ENCODE measurements at places on chromosomes 3 and 15.

DNA sequence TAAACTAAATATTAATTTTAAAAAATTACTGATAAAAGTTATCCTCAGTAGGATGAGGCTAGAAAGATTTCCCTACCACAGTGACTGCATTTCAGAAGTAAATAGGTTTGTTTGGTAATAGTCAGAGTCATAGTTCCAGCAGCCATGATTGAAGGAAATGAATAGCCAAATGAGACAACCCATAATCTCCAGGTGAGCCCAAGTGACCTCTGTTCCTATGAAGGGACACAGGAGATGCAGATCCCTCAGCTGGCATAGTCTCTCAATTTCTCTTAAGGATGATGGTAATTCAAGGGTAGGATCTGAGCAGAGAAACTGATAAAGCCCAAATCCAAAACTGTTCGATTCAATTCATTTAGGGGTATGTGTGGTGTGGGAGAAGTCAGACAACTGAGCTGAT is 461.8 kb downstream of the RAP2B start:
- DNase-seq, result no peak

DNA sequence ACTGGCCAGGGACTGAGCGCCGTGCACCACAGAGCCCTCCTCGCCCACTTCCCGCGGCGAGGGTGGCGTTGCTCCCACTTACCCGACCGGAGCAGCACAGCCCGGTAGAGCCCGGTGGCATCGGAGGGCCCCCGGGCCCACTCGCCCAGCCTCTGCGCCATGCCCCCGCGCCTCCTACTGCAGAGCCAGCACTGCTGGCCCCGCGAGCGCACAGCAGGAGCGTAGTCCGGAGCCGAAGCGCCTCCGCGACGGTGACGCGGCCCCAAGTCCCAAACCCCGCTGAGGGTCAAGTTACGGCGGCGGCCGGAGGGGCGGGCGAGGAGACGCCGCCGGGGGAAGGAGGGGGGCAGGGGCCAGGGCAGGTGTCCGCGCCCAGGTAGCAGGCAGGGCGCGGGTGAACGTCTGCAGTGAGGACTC is 9.6 kb upstream of the FAM107A start:
- DNase-seq, result no peak

DNA sequence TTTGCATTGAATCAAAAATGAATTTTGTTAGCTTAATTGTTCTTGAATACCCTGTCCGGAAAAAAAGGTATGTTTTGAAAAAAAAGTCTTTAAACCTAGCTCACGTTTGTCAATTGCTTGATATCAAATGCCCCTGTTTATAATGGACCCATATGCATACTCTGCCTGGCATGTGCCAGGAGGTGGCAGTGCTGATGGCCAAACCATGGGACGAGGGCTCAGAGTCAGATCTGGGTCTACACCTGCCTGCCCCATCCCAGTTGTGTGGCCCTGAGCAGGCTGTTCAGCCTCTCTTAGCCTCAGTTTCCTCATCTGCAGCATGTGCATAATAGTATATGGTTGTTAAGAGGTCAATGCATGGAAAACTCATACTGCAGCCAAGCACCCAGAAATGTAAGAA is 38.8 kb downstream of the PRKCD start:
- DNase-seq, result no peak

- no peak for DNase-seq
These were observed 464.1 kb downstream of the NTRK3 start for GRCh38 chr15:87792250-87793040.

- no peak for DNase-seq
These were observed 179.9 kb upstream of the C2CD4B start for GRCh38 chr15:62344806-62345539.

DNA sequence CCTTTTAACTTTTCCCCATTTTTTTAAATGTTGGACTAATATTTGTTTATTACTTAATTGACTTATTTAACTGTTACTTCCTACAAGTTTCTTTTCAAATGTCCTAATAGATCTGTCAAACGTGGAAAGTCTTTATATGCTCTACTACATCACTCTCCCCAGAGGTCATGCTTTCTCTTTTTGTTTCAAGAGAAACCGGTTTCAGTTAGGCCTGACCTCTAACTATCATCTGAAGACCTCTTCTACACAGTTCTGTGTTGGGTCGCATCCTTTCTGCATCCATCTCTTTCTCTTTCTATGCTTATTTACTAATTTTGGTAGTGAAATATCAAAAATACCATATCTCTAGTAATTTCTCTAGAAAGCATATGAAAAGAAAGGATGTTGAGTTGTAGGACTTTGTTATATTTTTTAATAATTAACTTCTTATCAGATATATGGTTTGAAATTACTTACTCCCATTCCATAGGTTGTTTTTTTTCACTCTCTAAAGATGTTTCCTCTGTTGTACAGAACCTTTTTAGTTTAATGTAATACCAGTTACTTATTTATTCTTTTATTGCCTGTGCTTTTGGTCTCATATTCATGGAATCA is 781.2 kb upstream of the ARPP21 start:
- DNase-seq, result no peak

DNA sequence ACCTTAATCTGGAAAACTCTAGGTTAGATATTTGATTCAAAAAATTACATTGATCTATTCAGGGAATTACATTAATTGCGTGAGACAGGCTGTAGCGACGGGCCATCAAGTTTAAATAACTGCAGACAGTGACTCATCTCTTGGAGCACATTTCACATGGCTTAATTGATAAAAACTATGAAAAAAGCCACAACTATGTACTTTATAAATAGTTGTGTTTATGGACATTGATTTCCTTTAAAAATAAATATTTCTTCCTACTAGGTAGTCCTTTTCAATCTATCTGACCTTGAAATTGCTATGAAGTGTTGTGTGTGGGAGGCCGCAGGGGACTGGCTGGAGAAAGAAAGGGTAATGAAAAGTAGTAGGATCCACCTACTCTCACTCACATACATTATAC is 157.8 kb downstream of the IL1RAP start:
- no peak for DNase-seq

DNA sequence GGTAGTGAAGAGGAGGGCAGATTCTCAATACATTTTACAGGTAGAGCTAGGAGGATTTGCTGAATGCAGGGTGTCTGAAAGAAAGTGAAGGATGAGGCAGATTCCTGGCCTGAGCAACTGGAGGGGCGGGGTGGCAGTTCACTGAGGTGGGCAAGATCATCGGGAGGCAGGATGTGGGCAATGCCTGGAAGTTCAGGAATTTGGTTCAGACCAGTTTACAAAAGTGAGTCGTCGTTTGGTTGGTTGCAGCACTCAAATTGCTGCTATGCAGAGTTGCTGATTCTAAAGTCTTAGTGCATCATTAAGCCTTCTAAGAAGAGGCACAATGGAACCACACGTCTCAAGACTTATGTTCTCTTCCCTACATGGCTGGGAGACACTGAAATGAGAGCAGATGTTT is 134.0 kb downstream of the MFSD1 start:
- DNase-seq, result no peak

- DNase-seq, result no peak
These were observed 99.8 kb downstream of the MECOM start for GRCh38 chr3:169563775-169564059.

- no peak for DNase-seq
These were observed 2.0 kb downstream of the ISLR start for GRCh38 chr15:74175271-74176191.

GRCh38 chr3:47001731-47002170 is 22.3 kb downstream of the NBEAL2 start:
- no peak for DNase-seq

GRCh38 chr3:69819282-69819681 is 80.0 kb downstream of the MITF start:
- no peak for DNase-seq

DNA sequence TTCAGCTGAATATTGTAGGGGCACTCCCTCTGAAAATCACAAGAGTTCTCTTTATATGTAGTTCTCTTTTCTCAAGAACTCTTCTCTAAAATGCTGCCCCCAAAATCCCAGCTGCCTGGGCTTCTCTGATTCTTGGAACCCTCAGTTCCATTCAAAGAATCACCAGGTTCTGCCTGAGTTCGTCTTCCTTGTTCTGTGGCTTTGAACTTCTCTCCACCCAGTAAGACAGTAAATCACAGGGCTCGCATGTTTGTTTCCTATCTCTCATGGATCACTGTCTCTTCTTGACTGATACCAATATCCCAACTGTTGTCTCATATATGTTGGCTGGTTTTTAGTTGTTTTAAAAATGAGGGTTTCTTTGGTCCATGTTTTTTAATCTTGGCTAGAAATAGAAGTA is 359.5 kb upstream of the CBLB start:
- no peak for DNase-seq

DNA sequence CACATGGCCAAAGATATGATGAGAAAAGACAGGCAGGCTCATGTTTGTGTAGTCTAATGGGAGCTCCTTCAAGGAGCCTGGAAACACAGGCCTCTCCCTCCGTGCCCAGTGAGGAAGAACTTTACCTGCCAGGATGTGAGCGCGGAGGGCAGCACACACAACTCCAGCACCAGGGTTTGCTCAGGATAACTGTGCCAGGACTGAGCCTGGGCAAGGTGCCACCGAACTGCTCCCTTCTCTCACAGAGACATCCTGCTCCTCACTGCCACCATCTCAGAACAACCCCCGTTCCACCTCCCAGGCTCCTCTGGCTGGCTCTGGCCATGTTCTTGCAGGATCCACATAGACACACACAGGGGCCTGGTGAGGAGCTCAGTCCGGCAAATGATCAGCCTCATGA is 87.4 kb downstream of the NUP210 start:
- no peak for DNase-seq

GRCh38 chr3:46209746-46210470 is 1.8 kb upstream of the CCR1 start:
- DNase-seq, result no peak

GRCh38 chr15:85607842-85608241 is 186.9 kb downstream of the KLHL25 start:
- DNase-seq, result no peak

- DNase-seq, result no peak
These were observed 567.9 kb downstream of the GOLGA6L6 start for GRCh38 chr15:19973718-19974117.

DNA sequence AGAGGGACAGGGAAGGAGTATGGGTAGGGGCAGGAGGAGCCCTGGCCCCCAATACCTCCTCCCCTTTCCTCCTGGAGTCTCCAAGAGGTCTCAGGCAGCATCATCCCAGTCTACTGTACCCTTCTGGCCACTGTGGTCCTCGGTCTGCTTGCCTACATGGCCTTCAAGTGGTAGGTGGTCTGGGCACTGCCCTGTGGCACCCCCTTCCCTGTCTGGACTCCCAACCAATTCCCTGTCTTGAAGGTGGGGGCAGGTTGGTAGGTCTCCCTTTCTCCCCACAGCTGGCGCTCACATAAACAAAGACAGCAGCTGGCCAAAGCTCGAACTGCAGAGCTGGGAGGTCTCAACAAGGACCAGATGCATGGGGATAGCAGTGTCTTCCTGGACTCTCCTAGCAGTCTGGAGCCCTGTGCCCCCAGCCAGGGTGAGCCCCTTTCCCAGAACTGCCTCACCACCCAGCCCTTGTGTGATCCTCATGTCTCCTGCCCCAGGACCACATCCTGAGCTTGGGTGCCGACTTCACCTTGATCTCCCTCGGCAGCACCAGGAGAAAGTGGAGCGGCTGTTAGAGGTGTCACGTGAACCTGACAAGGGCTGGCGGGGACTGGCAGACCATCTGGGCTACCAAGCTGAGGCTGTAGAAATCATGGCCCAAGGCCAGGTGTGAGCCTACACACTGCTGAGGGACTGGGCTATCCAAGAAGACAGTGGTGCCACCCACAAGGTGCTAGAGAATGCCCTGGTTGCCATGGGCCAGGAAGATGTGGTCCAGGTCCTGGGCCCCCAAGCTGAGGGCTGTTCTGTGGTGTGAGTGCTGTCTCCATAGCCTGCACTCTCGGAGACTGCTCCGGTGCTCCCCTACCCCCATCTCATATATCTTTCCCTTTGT is 33.1 kb downstream of the NBEAL2 start:
- peak; percentile 9 for DNase-seq
